ENCODE measurements at places on chromosomes 6 and 20. TPM values are rescaled to one million over a fixed set of nuclear protein-coding genes. Genes with fewer than 3 reads are reported as not detected.

The SRC gene
- 60.5 TPM for total RNA-seq

The FKBP1C gene
- total RNA-seq, result 0.17 TPM

The PLCB1 gene
- total RNA-seq, result 5.1 TPM

- DNase-seq, result no peak
Measured at GRCh38 chr6:118935978-118936703, 1.2 kb upstream of the MCM9 start.

GRCh38 chr6:36120018-36120417 lies 10.3 kb upstream of the MAPK13 start:
- no peak for DNase-seq

The PDYN gene
- not detected for total RNA-seq

- no peak for DNase-seq
Measured at GRCh38 chr6:119337762-119338161, 11.8 kb downstream of the MAN1A1 start.

DNA sequence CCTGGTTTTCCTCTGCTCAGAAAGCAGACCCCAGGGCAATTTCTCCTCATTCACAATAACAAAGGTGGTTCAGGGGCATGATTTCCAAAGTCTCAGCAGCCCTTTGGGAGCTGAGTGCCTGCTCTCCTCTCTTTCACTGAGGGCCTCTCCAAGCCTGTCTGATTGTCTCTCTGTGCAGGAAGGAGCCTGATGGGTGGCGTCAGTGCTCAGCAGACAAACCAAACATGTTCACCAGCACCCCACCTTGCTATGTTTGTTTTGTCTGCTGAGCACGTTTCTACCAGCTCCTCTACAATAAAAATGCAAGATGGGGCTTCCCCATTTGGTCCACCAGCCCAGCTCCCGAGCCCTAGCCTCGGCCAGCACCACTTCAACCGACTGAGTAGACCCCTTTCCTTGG lies 25.4 kb upstream of the TCP11 start:
- no peak for DNase-seq

The BPIFB4 gene
- not detected for total RNA-seq

GRCh38 chr20:36777167-36777566 lies 3.6 kb upstream of the DSN1 start:
- DNase-seq, result no peak

The SYNDIG1 gene
- total RNA-seq, result 0.67 TPM

DNA sequence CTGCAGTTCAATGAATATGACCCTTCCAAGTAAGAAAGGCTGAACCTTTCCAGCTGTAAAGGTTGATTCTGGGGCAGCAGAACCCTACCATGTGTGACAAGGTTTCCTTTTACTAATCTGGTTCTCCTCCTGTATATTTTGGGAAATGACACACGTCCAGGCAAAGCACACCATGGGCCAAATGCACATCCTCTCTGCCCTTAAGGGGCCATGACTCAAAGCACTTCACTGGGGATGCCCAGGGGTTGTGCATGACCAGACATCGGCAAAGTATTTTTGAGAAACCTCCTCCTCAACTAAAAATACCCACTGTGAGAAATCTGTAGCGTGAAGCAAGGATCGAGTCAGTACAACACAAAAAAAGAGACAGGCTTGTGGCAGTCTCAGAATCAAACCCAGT lies 174.7 kb downstream of the BACH2 start:
- no peak for DNase-seq

- DNase-seq, result no peak
Measured at GRCh38 chr6:137240168-137240567, 21.0 kb upstream of the IFNGR1 start.

DNA sequence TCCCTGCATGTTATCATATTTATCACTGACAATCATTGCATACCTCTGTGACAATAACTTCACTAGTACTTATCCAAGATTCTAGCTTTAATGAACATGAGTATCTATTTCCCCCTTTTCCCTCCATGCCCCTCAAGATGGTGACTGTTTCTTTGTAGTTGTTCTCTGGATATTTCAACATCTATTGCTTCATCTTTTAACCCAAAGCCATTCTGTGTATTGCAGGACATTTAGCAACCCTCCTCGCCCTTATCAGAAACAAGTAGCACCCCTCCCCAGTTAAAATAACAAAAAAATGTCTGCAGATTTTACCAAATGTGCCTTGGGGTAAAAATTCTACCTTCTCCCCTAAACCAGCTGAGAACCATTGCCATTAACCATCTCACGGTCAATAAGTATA lies 979.8 kb upstream of the MANEA start:
- no peak for DNase-seq

The GJA1 gene
- total RNA-seq, result 299 TPM

The TMC2 gene
- total RNA-seq, result not detected

GRCh38 chr20:1323830-1324597 lies 4.9 kb downstream of the SDCBP2 start:
- no peak for DNase-seq

The LINC00237 gene
- total RNA-seq, result not detected

DNA sequence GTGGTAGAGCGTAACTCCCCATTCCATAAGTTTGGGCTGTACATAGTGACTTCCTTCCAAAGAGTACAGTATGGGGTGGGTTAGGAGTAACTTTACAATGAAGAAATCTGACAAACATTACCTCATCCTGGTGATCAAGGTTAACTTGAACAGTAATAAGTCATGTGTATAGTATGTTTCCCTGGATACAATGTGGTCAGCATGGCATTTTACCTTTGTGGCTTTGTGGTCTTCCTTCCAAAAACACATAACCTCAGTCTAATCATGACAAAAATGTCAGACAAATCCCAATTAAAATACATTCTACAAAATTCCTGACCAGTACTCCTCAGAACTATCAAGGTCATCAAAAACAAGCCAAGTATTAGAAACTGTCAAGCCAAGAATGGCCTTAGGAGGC lies 225.1 kb downstream of the UBE3D start:
- peak; percentile 68 for DNase-seq

DNA sequence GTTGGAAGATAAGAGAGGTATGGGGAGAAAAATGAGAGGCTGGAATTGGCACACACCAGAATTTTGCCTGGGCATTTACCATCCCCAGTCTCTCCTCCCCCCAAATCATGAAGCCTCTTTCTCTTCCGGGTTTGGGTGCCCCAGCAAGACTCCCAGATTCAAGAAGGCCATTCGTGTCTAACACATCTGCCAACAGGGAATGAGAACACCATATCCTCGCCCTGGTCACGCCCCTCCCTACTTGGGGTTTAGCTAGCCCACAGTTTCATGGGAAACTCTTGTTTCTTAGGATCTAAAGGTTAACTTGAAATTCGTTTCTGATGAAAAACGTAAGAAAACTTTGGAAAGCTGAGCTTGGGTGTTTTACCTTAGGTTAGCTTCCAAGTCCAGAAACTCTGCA lies 105.5 kb upstream of the TMEM170B start:
- DNase-seq, result no peak

- DNase-seq, result no peak
Measured at GRCh38 chr6:153956808-153957207, 82.2 kb upstream of the OPRM1 start.

DNA sequence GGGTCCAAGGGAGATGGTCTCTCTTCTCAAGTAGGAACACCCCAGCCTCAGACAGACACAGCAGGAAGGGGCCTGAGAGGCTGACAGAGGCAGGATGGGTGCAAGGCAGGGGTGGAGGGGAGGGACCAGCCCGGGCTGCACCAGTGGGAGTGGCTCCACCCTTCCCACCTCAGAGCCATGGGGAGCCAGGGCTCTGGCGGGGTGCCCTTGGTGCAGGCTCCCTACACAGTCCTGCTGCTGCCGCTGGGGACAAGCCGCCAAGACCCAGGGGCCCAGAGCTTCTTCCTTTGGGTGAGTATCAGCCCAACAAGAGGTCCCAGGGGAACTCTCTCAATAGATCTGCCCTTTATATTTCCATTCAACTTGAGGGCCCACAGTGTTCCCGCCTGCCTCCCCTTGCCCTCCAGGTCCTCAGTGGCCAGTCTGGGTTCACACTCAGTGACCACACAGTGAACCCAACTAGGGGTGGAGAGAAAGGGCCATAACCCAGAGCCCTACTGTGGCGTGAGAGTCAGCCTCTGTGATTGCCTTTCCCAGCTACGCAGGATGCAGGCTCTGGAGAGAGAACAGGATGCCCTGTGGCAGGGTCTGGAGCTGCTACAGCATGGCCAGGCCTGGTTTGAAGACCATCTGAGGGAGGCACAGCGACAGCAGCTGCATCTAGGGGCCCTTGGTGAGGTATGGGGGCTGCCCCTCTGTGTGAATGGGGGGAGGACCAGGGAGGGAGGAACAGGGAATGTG lies 592 bp downstream of the SAPCD1 start:
- no peak for DNase-seq

DNA sequence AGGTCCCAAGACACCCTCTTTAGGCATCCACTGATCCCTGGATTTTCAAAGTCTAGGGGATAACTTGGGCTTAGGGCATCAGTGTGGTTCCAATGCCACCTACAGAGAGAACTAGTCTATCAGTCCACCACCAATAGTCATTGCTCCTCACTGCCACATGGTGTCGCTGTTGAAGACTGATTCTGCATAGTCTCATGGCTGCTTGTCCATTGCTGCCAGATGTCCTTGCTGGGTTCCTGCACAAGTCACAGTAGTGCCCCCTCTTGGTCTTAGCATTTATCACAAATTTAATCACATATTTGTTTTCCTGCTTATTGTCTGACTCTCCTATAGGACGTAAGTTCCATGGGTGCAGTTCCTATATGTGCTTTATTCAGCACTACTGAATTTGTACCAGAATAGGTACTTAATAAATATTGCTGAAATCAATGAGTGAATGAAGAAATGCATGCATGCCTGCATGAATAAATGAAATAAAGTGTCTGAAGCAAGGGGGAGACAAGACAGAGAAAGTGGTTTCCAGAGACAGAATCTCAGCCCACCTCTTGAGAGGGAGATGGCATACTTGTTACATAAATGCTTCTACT lies 45.9 kb upstream of the RALY start:
- no peak for DNase-seq

The HLA-DQB1 gene
- total RNA-seq, result 24.5 TPM

GRCh38 chr6:37099442-37099841 lies 70.5 kb upstream of the PIM1 start:
- DNase-seq, result no peak

DNA sequence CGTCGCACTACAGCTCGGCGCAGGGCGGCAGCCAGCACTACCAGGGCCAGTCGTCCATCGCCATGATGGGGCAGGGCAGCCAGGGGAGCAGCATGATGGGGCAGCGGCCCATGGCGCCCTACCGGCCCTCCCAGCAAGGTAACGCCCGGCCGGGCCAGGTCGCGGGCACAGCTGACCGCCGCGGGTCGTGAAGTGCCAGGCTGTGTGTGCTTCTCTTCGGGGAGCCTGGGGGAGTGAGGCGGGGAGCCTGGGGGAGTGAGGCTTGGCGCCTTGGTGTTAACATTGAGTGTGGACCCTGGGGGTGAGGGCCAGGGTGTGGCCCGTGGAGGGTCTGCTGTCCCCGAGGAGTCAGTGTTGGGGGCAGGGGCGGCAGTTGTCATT lies 19.4 kb upstream of the MTG2 start:
- no peak for DNase-seq

DNA sequence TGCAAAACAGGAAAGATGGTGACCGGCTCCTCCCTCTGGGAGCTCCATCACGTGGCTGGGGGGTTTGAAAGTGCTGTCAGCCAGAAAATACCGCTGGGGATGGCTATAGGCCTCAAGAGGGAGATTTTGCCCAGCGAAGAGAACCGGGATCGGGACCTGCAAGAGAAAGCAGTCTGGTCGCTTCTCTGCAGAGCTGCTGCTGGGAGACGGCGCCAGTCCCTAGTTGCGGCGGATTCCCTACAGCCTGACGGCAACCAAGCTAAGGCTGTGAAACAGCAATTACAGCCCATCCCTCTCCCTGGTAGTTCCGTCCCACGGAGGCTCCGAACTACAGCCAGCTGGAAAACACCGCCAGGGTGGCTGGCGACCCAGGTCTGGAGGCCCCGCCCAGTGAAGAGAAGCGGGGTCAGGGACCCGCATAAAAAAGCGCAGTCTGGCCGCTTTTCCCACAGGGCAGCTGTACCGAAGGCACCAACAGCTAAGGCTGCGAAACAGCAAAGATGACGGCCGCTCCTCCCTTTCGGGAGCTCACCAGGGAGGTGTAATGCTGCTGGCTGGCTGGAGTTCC lies 238.1 kb upstream of the IRAK1BP1 start:
- DNase-seq, result no peak

DNA sequence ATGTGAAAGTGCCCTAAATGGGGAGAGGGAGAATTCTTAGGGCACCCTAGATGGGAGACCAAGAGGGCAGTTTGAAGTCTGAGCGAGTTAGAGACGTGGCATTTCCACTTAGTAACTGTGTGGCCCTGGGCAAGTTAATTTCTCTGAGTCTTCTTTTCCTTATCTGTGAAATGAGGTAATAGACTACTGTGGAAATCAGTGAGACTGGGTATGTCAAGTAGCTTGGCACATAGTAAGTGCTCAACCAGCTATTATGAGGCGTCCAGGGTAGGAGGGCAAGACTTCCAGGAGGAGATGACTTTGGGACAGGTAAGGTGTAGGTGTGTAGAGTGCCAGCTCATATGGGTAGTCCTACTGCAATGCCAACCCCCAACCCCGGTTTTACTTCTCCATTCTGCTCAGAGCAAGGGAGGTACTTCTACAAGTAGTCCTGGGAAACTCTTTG lies 770 bp downstream of the KIF3B start:
- DNase-seq, result no peak

- DNase-seq, result no peak
Measured at GRCh38 chr20:45459606-45460005, 9.9 kb upstream of the WFDC2 start.

The SLC22A2 gene
- not detected for total RNA-seq

- DNase-seq, result no peak
Measured at GRCh38 chr6:152973916-152974315, 8.9 kb downstream of the FBXO5 start.

The HLA-DPA1 gene
- total RNA-seq, result 0.48 TPM

DNA sequence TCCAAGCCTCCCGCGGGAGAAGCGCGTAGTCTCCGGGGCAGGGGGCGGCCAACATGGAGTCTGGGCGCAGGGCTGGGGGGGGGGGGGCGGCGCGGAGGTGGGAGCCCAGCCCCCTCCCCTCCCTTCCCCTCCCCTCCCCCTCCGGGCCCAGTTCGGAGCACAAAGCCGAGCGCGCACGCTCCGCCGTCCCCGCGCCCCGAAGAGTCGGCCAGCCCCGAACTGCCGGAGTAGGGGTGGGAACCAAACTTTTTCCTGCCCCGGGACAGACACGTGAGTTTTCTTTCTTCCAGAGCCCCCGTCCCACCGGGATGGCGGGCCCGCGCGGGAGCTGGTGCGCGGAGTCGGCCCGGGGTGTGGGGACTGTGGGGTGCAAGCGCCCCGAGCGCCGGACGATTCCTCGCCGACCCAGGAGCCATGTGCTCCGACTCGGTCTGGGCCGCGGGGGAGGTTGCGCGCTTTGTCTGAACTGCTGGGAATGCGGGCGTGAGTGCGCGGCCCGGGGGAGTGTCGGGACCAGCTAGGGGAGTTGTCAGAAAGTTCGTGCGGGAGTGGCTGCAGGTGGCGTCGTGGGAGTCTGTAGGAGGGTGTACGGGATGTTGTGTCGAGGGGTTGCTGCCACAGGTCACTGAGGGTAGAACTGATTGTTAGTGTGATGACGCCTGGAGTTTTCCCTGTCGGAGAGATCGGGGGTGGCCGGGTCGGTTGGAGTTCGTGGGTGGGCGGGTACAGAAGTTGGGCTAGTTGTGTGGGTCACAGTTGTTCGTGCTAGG lies 1.2 kb downstream of the TGIF2 start:
- no peak for DNase-seq

Data from kidney epithelial cell (primary cell).